ENCODE measurements at places on chromosomes 1 and 21.

- DNase-seq: peak; percentile 14
- no peak overlapping the region for H3K27ac ChIP-seq
- H3K27me3 ChIP-seq: peaks cover 4% of the 10 kb centered on the region
- H3K4me3 ChIP-seq: no peak overlapping the region
- H3K36me3 ChIP-seq: no peaks in the 10 kb centered on the region
- peaks cover 25% of the 10 kb centered on the region for H3K4me1 ChIP-seq
These were observed 9.9 kb downstream of the TP73 start for GRCh38 chr1:3662080-3662671.

DNA sequence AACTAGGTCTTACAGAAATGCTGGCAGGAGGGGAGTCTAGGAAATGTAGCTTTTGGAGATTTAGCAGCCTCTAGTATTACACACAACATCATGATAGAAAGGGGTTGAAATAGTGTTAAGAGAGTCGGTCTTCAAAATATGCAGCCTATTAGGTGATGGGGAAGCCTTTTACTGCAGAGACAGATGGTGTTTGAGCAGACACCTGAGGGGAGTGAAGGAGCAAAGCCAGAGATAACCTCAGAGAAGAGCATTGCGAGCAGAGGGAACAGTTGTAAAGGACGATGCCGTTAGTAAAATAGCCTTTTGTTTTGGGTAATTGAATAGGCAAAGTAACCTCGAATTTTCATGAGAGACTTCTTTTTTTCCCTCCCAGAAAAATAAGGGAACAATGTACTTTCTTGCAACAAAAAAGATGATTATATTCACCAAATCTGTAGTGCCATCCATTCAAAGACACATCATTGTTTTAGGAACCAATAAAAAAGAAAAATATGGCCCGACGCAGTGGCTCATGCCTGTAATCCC is 66.3 kb upstream of the KIF1B start:
- peaks cover 4% of the 10 kb centered on the region for H3K36me3 ChIP-seq
- no peak overlapping the region for H3K4me3 ChIP-seq
- peaks cover 6% of the 10 kb centered on the region for H3K4me1 ChIP-seq
- H3K27ac ChIP-seq: no peak overlapping the region
- no peak for DNase-seq
- H3K27me3 ChIP-seq: peaks cover 2% of the 10 kb centered on the region

- H3K27ac ChIP-seq: peak overlapping the region; percentile 38
- H3K36me3 ChIP-seq: no peaks in the 10 kb centered on the region
- peaks cover 39% of the 10 kb centered on the region for H3K4me1 ChIP-seq
These were observed 25.9 kb downstream of the DYRK1A start for GRCh38 chr21:37392441-37392840.

DNA sequence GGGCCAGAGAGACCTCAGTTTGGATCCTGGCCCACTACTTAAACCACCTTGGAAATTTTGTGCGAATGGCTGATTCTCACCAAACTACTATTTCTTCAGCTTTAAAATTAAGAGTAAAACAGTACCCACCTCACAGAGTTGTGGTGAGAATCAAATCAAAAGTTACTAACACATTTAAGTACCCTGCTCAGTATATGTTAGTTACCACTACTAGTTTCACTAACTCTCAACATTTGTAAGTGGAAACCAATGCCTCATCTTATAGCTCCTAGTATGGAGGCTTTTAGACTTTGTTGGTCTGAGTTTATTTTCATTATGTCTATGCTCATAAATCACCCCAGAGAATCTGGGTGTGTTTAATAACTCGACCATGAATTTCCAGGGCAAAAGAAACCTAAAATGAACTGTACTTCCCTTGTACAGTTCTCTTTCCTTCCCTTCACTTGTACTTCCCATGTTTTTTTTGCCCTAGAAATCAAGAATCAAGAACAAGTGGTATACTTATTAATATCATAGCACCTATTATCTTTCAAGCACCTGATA is 11.6 kb upstream of the SERBP1 start:
- no peak overlapping the region for H3K4me3 ChIP-seq
- peaks cover 19% of the 10 kb centered on the region for H3K4me1 ChIP-seq

GRCh38 chr1:63537940-63538339 is 14.6 kb downstream of the EFCAB7 start:
- no peaks in the 10 kb centered on the region for H3K4me1 ChIP-seq
- no peaks in the 10 kb centered on the region for H3K36me3 ChIP-seq
- no peak overlapping the region for H3K4me3 ChIP-seq

GRCh38 chr1:107867422-107867821 is 97.6 kb downstream of the VAV3 start:
- no peak overlapping the region for H3K4me3 ChIP-seq
- no peak for DNase-seq
- H3K36me3 ChIP-seq: peaks cover 7% of the 10 kb centered on the region
- no peaks in the 10 kb centered on the region for H3K27me3 ChIP-seq
- no peak overlapping the region for H3K27ac ChIP-seq

DNA sequence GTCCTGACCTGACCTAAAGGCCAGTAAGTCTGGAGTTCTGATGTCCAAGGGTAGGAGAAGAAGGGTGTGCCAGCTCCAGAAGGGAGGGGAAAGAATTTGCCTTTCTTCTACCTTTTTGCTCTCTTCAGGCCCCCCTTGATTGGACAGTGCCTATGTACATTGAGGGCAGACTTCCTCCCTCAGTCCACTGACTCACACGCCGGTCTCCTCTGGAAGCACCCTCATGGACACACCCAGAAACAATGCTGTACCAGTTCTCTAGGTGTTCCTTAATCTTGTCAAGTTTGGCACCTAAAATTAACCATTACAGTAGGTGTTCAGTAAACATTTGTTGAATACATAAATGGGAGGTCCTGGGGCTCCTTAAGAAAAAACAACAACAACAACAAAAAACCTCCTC is 51.0 kb upstream of the POU2F1 start:
- H3K4me1 ChIP-seq: peaks cover 5% of the 10 kb centered on the region
- no peak overlapping the region for H3K27ac ChIP-seq
- no peak for DNase-seq
- H3K4me3 ChIP-seq: no peak overlapping the region

DNA sequence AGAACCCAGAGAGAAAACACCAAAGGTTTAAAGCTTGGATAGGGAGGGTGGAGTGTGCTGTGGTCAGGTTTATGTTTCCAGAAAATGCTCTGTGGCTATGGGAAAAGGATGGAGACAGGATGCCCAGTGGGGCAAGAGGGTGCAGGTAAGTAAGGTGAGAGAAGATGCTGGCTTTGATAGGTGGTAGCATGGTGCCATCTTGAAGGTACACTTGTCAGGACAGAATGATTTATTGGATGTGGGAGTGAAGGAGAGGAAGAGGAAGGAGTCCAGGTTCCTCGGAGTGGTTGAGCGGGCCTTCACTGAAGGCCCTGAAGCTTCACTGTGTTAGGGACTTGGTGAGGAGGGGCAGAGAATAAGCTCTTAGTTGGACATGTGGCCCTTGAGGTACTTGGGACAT is 3.6 kb downstream of the PTPRF start:
- DNase-seq: no peak
- H3K27ac ChIP-seq: no peak overlapping the region
- H3K4me3 ChIP-seq: peak overlapping the region; percentile 2
- peaks cover 14% of the 10 kb centered on the region for H3K36me3 ChIP-seq

DNA sequence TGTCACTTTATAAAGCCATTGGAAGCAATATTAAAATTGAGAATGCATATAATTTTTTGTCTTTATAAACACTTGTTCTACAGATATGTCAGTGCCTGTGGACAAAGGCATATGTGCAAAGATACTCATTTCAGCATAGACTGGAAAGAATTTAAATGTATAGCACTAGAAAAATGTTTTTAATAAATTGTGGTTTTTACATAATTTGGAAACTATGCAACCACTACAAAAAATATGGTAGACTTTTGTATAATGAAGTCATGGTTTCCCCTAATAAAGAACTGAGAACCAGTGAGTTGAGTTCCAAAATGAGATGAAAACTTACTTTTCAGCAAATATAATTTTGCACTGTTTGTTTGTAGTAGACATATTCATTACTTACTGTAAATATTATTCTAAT is 48.5 kb downstream of the BRINP3 start:
- H3K27me3 ChIP-seq: no peaks in the 10 kb centered on the region
- no peak overlapping the region for H3K4me3 ChIP-seq
- H3K36me3 ChIP-seq: no peaks in the 10 kb centered on the region
- no peak for DNase-seq
- peaks cover 2% of the 10 kb centered on the region for H3K4me1 ChIP-seq

GRCh38 chr1:1899967-1900327 is 9.1 kb upstream of the GNB1 start:
- no peak overlapping the region for H3K4me3 ChIP-seq
- H3K27me3 ChIP-seq: peaks cover under 1% of the 10 kb centered on the region
- H3K27ac ChIP-seq: no peak overlapping the region
- H3K36me3 ChIP-seq: no peaks in the 10 kb centered on the region

GRCh38 chr1:24250791-24251190 is 63.7 kb upstream of the IFNLR1 start:
- peaks cover 2% of the 10 kb centered on the region for H3K27me3 ChIP-seq
- no peak for DNase-seq
- no peaks in the 10 kb centered on the region for H3K36me3 ChIP-seq
- peaks cover 6% of the 10 kb centered on the region for H3K4me1 ChIP-seq

- peaks cover 27% of the 10 kb centered on the region for H3K4me1 ChIP-seq
- DNase-seq: no peak
- H3K27ac ChIP-seq: no peak within 1 kb of the TSS
- H3K36me3 ChIP-seq: no peaks in the 10 kb centered on the region
These were observed at the start of gene SAMD13 for GRCh38 chr1:84301004-84301784. TSS of gene SAMD13 (plus strand) at chr1:84301708. CDS start at chr1:84303235, 1,527 bp downstream.

- H3K4me1 ChIP-seq: peaks cover 11% of the 10 kb centered on the region
- peak overlapping the region; percentile 83 for H3K27ac ChIP-seq
- H3K36me3 ChIP-seq: no peaks in the 10 kb centered on the region
- no peak overlapping the region for H3K4me3 ChIP-seq
These were observed 76.0 kb upstream of the SOD1 start for GRCh38 chr21:31583498-31583897.

GRCh38 chr21:46050668-46051378 is 47.1 kb upstream of the COL6A2 start:
- H3K36me3 ChIP-seq: peaks cover 4% of the 10 kb centered on the region
- H3K27me3 ChIP-seq: peaks cover 6% of the 10 kb centered on the region
- DNase-seq: no peak

- no peak overlapping the region for H3K27ac ChIP-seq
- H3K27me3 ChIP-seq: no peaks in the 10 kb centered on the region
- H3K36me3 ChIP-seq: peaks cover 4% of the 10 kb centered on the region
- no peak for DNase-seq
- H3K4me1 ChIP-seq: no peaks in the 10 kb centered on the region
- H3K4me3 ChIP-seq: no peak overlapping the region
These were observed 662.9 kb downstream of the PLPP3 start for GRCh38 chr1:55916481-55916880.

GRCh38 chr1:205916541-205916940 is 26.7 kb downstream of the SLC26A9 start:
- no peak for DNase-seq
- no peak overlapping the region for H3K27ac ChIP-seq
- H3K4me3 ChIP-seq: no peak overlapping the region
- H3K4me1 ChIP-seq: peaks cover 16% of the 10 kb centered on the region
- no peaks in the 10 kb centered on the region for H3K27me3 ChIP-seq

GRCh38 chr1:31423418-31423947 is 10.5 kb downstream of the SERINC2 start:
- H3K4me1 ChIP-seq: peaks cover 14% of the 10 kb centered on the region
- H3K4me3 ChIP-seq: no peak overlapping the region
- peaks cover 4% of the 10 kb centered on the region for H3K27me3 ChIP-seq

- no peak overlapping the region for H3K4me3 ChIP-seq
- no peak for DNase-seq
- no peaks in the 10 kb centered on the region for H3K4me1 ChIP-seq
- peaks cover 2% of the 10 kb centered on the region for H3K27me3 ChIP-seq
These were observed 122.0 kb downstream of the LMO4 start for GRCh38 chr1:87450615-87451209.

- no peaks in the 10 kb centered on the region for H3K36me3 ChIP-seq
- H3K27me3 ChIP-seq: peaks cover 9% of the 10 kb centered on the region
- H3K27ac ChIP-seq: no peak overlapping the region
- H3K4me3 ChIP-seq: no peak overlapping the region
- DNase-seq: no peak
These were observed 9.4 kb upstream of the PGD start for GRCh38 chr1:10389271-10389973.

DNA sequence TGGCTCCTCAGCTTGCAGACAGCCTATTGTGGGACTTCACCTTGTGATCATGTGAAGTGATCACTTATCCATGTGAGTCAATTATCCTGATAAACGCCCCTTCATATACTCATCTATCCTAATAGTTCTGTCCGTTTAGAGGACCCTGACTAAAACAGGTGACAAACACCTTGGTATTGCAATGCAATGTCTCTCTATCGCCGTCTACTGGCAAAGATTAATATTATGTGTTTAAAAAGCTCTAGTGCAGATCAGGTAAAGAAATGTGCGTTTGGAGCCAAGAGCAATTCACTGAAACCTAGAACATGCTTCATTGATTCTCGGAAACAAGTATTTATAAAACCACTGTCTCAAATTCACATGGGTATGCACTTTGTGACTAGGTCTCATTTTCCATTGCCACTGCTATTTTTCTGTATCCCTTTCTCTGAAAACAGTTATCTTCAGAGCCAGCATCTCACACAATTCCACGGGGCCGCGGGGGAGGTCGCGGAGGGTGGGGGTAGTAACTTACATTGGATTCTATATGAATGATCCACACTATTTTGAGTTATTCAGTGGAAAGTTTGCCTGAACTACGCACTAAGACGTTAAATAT is 554.6 kb upstream of the NCAM2 start:
- H3K36me3 ChIP-seq: no peaks in the 10 kb centered on the region
- H3K4me3 ChIP-seq: no peak overlapping the region
- no peak overlapping the region for H3K27ac ChIP-seq
- H3K27me3 ChIP-seq: peaks cover 2% of the 10 kb centered on the region

DNA sequence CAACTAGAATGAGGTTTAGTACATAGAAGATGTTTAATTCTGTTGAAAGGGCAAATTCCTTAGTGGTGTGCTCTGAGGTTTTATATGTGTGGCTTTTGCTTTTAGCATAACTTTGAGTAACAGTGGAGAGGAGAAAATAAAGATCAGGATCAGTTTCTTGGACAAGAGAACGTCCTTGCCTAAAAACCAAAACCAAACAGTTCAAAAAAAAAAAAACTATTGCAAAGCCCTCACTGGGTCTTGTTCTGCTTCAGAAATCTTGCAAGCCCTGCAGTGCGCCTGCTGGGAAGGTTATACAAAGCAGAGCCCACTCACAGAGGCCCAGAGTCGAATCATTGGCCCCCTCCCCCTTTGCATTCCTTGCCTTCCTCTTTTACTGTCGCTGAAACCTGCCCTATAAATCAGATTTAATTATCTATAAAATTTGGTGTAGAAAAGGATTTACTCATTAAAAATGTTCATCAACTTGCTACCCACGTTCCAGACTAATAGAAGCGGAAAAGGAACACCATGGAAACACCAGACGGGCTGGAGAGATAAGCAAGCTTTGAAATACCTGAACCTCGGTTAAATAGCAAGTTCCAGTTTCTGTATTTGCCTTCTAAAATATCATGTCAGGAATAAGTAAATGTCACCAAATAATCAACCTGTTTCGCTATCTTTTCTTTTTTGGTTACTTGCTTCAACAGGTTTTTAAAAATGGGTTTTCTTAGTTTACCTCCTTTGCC is 201.6 kb upstream of the PTBP2 start:
- H3K27ac ChIP-seq: no peak overlapping the region
- no peaks in the 10 kb centered on the region for H3K27me3 ChIP-seq
- no peaks in the 10 kb centered on the region for H3K36me3 ChIP-seq
- peaks cover 3% of the 10 kb centered on the region for H3K4me1 ChIP-seq

GRCh38 chr1:234841710-234842231 is 231.8 kb upstream of the IRF2BP2 start:
- no peak overlapping the region for H3K4me3 ChIP-seq
- H3K27ac ChIP-seq: no peak overlapping the region
- H3K27me3 ChIP-seq: no peaks in the 10 kb centered on the region
- DNase-seq: no peak
- H3K4me1 ChIP-seq: peaks cover 16% of the 10 kb centered on the region
